ENCODE measurements at places on chromosomes 1 and 21.

DNA sequence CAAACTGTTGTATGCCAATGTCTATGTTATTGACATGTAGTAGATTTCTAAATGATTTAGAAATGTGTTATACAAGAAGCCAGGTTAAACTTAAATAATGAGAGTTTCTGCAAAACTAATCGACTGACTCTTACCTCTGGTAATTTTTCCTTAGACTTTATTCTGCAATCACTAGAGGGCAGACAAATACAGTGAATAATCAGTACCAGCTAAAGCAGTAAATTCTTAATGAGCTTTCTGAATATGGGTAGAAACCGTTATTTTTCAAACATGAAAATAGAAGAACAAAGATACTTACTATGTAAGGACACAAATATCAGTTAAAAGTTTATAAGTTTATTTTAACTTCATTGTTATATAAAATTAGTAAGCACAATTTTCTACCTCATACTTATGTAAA lies 97.9 kb upstream of the RGS1 start:
- peak; percentile 60 for DNase-seq

GRCh38 chr1:181317261-181317930 lies 165.9 kb upstream of the CACNA1E start:
- DNase-seq, result no peak

DNA sequence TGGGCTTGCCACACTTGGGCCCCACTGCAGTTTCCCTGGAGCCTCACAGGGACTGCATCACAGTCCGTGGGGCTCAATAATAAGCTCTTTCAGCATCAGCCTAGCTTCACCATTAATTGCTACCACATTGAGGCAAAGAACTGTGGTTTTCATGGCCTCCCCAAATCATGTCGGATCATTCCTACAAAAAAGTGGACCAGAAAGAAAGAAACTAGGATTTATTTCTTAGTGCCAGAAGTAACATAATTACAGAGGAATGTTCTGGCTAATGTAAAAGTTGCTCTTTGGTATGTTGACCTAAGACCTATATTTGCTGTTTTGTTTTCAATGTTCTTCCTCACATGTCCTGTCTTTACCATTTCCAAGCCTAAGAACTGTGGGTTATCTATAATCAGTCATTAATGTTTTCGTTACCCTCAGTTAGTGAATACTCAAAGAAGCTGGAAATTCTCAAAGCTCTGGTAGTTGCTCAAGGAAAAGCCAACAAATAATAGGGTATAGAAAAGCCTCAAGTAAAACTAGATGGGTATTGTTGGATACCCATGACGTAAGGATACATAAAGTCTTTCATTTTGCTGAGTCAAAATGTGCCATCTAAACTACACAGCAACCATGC lies 173.9 kb downstream of the LTN1 start:
- no peak for DNase-seq

GRCh38 chr1:17802164-17802563 lies 47.0 kb downstream of the ACTL8 start:
- no peak for DNase-seq

- DNase-seq, result no peak
Measured at GRCh38 chr1:95286479-95286878, 52.5 kb downstream of the RWDD3 start.

DNA sequence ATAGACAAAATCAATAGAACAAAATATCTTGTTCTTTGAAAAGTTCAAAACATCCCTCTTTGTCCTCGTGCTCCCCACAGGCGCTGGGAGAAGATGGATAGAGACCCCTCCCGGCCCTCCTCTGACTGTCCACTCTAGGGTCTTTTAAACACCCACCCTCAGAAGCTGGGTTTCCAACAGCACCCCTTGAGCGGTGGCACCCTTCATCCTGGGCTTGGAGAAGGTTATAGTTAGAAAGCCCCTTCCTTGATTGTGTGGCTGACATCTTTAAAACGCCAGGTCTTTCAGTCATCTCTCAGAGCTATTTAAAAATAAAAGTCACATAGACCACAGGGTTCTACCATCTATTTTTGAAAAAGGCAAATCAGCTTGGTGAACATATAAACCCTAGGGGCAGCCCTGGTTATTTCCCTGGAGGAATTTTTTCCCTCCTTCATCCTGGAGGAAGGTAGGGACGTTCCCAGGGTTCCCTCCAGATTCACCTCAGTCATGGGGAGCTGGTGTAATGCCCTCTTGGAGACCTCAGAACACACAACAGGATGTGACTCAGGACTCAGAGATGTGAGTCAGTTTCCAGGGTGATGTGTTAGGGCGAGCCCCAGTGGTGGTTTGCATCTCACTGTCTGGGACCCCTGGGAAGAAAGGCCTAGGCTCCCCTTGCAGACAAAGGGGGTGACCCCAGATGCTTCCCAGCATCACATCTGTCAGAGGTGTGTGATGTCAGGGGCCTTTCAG lies 138.5 kb downstream of the CLIC6 start:
- DNase-seq, result peak; percentile 59

DNA sequence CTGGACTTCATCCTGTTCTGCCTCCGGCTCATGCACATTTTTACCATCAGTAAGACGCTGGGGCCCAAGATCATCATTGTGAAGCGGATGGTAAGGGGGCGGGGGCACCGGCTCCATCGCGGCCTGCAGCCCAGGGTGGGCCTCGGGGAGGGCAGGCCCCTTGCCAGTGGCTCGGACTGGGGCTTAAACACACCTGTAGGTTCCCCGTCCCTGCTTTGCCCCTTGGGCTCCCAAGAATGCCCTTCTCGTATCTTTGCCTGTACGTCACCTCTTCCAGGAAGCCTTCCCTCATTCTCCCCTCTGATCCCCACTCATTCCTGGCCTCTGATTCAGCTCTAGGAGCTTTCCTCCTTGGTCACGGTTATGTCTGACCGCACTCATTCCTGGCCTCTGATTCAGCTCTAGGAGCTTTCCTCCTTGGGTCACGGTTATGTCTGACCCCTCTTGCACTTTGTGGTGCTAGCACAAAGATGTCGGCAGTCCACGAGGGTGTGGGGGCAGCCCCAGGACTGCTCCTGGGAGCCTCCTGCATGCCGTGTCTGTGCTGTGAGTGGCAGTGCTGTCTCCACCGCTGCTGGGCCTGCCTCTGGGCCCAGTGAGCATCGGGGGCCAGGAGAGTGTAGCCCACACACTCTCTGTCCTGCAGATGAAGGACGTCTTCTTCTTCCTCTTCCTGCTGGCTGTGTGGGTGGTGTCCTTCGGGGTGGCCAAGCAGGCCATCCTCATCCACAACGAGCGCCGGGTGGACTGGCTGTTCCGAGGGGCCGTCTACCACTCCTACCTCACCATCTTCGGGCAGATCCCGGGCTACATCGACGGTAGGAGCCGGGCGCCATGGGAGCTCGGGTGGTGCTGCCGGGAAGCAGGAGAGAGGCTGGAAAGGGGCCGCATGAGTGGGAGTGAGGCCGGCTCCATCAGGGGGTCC lies 49.1 kb upstream of the LRRC3 start:
- no peak for DNase-seq
